NCI-H345 (cell line): ENCODE measurements at places on chromosomes 3 and 15.

- DNase-seq, result no peak
These were observed 23.1 kb downstream of the LRRC31 start for GRCh38 chr3:169846458-169847193.

- DNase-seq, result no peak
These were observed 39.3 kb downstream of the TRAK1 start for GRCh38 chr3:42130329-42131070.

DNA sequence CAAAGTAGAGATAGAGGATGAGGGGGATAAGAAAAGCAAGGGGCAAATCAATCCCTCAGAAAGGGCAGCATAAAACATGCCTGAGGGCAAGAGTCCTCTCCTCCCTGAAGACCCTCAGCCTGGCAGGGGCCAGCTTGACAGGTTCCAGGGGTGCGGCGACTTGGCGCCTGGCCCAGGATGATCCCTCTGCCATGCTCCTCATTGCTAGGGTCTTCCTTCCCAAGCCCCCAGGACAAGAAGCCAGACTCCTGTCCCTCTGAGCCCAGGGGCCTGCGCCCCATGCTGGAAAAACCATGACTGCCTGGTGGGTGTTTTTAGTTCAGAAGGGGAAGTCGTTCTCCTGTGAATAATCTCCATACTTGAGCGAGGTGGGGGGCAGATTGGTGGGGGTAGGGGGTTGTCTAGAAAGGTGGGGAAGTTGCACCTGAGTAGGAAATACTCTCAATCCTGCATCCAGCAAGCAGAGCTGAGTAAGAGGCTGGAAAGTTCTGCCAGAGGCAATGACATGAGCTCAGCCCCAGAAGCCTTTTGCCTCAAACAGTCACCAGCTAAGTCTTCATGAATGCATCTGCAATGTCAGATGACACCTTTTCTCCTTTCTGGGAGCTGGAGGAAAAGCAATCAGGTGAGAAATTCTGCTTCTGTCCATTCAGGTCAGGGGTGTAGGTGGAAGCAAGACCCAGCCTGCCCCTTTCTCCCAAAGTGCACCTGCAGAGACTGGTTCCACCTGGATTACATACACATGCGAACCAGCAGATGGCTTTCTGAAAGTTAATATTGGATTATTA is 18.3 kb downstream of the SLC12A8 start:
- DNase-seq, result no peak

GRCh38 chr15:52440946-52441345 is 87.7 kb downstream of the MYO5A start:
- DNase-seq, result no peak

- no peak for DNase-seq
These were observed 9.8 kb downstream of the ISG20 start for GRCh38 chr15:88648357-88649214.

DNA sequence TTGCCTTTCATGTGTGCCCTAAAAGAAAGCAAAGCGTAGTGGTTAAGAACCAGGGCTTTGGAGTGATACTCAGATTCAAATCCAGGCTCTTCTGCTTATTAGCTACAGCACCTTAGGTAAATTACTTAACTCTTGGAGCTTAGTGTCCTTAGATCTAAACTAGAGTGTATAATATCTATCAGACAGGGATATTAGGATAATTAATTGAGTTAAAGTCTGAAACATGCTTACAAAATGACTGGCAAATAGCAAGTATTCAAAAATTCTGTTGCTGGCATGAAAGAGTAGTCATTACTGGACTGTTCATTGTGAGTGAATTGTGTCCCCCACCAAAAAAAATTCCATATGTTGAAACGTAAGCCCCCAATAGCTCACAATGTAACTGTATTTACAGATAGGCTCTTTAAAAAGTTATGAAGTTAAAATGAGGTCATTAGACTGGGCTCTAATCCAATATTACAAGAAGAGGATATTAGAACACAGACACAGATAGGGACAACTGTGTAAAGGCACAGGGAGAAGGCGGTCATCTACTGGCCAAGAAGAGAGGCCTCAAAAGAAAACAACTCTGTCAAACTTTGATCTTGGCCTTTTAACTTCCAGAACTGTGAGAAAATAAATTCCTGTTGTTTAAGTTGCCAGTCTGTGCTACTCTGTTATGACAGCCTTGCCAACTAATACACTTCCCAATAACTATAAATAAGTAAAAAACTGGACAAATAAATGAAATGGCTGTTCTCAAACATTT is 60.4 kb upstream of the LRRC3B start:
- DNase-seq, result no peak

DNA sequence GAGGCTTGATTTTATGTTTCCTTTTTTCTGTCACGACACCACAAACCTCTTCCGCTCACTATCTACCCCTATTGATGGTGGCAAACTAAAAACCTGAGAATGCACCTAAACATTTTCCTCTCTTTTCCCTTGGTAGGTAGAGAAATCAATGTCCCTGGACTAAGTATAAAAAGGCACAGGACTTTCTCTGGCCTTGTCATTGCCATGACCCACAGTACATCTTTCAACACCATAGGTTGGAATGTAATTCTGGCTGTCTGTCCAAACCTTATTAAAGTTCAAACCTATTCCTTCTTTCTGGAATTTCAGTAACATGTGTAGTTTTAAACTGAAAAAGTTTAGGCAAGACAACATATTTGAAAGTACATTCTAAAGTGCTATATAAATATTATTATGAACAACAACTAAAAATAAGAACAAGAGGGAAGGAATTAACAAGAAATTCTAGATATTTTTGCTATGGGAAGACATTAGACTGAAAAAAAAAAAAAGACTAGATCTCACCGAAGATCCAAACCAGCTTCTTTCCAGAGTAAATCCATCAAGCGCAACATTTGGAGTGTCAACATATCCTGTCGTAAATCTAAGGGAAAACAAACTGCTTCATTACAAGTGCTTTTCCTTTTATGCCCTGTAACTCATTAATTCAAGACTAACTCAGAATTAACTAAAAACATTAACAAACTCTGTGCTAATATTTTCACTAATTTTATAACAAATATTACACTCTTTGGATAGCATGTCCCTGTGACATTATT is 73.1 kb downstream of the FAIM start:
- no peak for DNase-seq

DNA sequence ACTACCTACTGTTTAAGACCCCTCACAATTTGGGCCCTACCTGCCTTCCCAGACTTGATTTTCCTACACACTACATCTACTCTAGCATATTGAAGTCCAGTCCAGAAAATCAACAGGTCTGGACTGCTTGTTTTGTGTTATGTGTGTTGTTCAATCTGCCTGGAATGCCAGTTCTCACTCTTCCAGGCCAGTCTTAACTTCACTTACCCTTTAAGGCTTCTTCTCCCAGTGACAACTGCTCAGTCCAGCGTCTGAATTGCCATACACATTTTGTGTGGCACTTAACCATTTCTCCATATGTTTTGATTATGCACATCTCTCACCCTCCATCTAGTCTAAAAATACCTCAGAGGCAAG is 1.1 kb downstream of the TICRR start:
- no peak for DNase-seq

DNA sequence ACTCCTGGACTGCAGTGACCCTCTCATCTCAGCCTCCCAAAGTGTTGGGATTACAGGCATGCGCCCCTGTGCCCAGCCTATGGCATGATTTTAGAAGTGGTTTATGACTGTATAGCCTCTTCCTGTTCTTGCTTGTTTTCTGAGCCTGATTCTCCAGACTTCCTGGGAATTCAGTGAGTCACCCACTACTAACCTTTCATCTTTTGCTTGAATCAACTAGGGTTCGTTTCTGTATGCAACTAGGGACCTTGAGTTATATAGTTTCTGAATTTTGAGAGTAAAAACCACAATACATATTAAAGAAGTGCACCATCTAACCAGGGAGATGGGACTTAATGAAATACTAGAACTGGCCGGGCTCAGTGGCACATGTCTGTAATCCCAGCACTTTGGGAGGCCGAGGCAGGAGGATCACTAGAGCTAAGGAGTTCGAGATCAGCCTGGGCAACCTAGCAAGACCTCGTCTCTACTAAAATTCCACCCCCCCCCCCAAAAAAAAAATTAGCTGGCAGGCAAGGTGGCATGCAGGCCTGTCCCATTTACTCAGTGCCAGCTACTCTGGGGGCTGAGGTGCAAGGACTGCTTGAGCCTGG is 76.0 kb downstream of the ZNF609 start:
- DNase-seq, result no peak
